Activated naive CD8-positive, alpha-beta T cell treated with anti-CD3 and anti-CD28 coated beads, Interleukin-2, amount 50 U/mL, for 24 hours (primary cell): ENCODE measurements at places on chromosomes 3 and 15.

DNA sequence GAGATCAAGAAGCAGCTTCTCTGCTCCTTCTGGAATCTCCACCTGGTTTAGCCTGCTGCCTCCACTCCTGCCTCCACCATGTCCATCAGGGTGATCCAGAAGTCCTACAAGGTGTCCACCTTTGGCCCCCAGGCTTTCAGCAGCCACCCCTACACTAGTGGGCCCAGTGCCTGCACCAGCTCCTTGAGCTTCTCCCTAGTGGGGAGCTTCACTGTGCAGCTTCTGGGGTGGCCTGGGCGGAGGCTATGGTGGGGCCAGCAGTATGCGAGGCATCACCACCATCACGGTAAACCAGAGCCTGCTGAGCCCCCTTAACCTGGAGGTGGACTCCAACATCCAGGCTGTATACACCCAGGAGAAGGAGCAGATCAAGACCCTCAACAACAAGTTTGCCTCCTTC lies 2.4 kb upstream of the KPNA4 start:
- no peak for DNase-seq

DNA sequence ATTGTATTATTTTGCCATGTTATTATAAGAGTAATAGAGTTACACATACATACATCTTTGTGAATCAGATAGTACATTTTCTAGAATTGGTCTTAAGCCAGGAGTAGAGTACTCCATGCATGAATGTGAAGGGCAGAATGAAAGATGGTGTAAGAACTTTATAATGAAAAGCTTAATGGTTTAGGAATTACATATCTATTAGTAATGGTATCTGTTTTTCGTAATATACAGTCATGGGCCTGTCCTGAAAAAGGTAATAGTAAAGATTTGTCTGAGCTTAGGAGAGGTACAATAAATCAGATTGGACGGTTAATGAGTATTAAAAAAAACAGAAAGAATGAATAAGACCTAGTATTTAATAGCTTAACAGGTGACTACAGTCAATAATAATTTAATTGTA lies 118.2 kb upstream of the PRTG start:
- no peak for DNase-seq

DNA sequence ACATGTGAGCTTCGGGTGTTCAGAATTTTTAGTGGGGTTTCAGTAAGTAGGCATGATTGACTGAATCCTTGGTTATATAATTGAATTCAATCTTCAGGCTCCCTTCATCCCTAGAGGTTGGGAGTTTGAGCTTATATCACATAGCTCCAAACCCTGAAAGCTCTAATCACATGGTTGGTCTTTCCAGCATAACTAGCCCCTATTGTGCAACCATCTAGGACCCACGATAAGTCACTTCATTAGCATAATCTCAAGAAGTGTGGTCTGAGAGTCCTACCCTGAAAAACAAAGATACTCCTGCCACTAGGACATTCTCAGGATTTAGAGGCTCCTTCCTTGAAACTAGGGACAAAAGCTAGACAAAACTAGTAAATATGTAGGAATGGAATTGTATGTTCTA lies 348.9 kb upstream of the CBLB start:
- DNase-seq = no peak

GRCh38 chr15:63037976-63038720 lies 4.4 kb upstream of the TPM1 start:
- DNase-seq = no peak
